ENCODE measurements at places on chromosomes 3 and 15.

- DNase-seq, result peak; percentile 39
Measured at GRCh38 chr15:91855684-91856489, 2.4 kb downstream of the SLCO3A1 start.

DNA sequence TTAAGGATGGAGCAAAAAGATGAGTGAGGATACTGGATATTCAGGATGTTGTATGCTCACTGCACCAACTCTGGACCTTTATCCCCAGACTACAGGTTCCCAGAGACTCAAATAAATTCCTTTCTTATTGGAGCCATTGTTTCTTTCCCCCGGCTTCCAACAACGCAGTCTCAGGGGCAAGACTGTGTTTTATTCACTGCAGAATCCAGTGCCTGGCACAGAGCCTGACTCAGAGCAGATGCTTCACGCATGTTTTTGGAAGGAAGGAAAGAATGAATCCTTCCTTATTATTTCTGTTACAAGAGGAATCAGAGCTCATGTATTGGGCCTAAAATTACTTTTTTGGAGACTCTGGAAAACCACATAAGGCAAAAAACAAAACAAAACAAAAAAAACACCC, 96.0 kb upstream of the VGLL4 start:
- DNase-seq, result no peak

DNA sequence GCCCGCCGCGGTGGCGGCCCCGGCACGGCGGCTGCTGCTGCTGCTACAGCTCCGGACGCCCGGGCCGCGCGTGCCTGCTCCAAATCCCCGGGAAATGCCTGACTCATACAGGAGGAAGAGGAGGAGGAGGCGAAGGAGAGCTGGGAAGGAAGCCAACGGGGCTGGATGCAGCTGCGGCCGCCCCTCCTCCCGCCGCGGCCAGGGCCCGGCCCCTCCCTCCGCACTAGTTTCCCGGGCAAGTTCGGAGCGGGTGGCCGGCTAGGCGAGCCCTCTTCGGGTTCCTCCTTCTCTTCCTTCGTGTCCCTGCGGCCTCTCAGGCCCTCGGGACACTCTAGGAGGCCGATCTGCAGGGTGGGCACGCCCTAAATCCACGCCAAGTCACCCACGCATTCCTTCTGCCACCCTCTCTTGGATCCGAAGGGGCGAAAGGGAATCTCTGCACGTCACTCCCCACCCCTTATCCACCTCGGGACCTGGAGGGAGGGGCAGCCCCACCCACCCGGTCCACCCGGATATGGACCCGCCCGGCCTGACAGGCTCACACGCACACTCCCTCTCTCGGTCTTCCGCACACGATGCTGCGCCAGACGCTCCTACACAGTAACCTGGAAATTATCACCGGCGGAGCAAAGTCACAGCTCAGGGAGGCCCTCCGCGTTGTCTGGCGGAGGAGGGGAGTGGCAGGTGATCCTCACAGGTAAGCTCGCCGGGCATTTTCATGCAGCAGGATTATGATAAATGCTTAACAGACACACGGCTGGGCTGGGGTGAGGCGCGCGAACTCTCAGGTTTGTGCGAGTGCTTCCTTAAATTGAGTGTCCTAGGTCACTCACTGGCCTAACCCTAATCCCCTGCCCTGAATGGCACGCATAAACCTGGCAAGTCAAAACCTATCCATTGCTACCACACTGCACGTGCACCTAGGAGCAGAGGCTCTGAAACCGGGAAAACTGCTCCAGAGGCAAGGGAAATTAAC, at the start of the genes OSBPL10 and ZNF860:
TSS of gene OSBPL10 (minus strand) at position 57 of the 976 bp plus-strand sequence. CDS start 83 bp downstream, outside the sequence.
TSS of gene ZNF860 (plus strand) at position 545 of the 976 bp plus-strand sequence. CDS start 7,330 bp downstream, outside the sequence.
- DNase-seq, result no peak

GRCh38 chr15:76904461-76905012, 603 bp downstream of the SCAPER start:
- DNase-seq, result peak; percentile 7

- no peak for DNase-seq
Measured at GRCh38 chr3:63032881-63033280, 157.7 kb upstream of the CADPS start.

DNA sequence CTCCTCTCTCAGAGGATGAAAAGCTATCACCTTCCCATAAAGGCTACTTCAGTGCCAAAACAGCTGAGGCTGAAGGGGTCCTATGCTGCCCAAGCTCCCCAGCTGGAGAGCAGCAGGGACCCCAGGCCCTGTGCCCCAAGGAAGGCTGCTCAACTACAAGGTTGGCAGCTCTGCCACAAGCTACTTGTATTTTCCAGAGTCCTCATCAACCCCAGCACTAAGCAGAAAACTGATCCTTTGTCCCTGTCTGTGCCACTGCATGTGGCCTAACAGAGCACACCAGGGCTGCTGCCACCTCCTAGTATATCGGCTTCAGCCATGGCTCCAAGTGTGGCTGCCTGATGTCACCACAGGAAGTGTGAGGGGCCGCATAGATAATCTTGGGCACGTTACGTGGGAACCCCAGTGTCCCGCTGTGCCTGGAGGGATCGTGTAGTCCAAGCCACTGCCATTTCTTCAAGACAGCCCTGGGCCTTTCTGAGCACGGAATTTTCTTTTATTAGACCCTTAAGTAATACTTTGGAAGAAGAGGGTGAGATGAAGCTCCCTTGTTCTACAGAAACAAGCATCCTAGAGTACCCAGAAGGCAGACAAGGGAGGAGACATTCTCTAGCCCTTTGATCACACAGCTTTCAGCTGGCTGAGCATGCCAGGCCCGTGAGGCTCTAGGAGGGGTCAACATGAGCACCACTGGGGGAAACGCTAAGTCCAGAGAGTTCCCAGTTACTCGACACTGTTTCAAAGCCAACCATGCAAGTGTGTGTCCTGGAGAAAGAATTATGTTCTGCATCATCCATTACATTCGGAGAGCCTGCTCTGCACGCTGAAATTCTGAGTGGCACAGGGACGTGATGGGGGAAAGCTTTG, 60.7 kb downstream of the CAPN7 start:
- DNase-seq, result no peak

GRCh38 chr3:187995667-187996066, 158.3 kb upstream of the LPP start:
- DNase-seq, result no peak

DNA sequence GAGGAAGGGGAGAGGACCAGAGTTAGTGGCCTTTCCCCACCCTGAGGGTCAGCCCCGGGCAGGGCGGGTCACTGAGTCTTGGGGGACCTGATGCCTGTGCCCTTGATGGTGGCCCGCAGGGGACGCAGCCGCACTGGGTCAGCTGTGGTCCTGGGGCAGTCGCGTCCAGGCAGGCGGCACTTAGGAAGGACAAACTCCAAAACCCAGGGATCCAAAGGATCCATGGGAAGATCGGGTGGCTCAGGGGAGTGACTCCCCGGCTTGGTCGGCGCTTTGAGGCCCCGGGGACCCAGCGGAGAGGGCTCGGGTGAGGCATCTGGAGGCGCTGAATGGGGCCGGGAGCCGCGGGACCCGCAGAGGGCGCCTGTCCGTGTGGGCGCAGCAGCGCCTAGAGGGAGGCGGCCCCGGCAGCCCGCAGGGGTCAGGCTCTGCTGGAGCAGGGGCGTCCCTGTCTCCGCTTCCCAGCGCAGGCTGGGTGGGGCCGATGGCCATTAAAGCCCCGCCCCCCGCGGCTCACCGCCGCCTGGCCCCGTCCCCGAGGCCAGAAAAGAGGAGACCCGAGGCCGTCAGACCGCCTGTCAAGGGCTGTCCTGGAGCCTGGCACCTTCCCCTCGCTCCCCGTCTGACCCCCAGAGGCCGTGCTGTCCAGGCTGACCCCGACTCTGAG, 17.5 kb downstream of the CIDEC start:
- no peak for DNase-seq

DNA sequence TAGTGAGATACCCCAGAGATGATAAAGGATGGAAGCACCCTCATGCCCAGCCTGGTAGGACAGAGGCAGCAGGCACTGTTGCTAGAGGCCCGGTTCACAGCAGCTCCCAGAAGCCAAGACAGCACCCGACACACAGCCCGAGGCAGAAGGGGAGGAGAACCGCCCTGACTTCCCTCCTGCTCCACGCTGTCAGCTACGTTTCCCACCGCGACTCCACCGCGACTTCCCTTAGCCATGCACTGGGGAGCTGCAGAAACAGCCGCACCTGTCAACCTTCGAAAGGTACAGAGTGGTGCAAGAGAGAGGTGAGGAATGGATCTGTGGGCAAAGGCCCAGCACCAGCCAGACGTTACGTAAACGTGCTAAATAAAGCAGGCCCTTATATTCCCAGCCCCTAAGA, 529.2 kb downstream of the GABRG3 start:
- no peak for DNase-seq

DNA sequence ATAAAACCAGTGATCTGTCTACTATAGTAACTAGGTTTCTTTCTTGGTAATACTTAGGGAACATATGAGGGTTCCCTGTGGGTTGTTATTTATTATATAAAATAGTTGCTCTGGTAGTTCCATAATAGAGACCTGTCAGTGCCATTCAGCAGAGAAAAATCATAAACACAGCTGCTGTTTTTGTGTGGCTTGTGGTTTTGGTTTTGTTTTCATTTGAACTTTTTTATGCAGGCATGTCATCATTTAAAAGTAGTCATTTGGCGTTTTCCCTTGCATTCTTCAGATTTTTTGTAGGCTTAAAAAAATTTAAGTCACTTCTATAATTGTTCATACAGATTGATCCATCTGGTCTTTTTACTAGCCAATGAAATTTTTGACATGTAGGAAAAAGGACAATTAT, 47.9 kb downstream of the PIK3CA start:
- no peak for DNase-seq

DNA sequence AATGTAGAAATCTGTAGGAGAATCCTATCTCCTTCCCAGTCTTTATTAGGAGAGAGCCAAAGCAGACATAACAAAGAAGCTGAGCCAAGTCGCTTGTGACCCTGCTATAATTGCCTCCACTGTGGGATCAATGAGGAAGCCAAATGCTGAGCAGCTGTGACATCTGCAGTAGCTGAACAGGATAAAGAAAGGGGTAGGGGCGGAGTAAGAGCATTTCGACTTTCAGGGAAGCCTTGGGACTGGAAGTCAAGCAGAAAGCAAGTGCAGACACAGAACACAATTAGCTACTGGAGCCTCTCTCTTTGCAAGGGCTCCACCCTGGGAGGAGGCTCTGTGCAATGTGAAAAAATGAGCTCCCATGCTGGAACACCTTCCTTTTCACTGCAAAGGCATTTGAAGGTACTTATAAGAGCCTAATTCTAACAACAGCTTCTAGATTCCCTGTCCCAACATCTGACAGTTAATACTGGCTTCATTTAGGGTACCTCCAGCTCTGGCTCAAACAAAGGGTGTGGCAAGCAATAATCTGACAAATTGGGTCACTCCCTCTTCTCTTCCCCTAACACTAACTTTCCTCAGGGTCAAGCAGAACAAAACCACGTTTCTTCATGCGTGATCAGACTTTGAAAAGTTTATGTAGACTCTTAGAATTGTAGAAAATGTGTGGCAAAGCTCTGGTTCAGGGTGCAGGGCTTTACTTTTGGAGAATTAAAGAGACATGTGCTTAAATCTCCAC, 166.4 kb downstream of the CADPS start:
- no peak for DNase-seq

DNA sequence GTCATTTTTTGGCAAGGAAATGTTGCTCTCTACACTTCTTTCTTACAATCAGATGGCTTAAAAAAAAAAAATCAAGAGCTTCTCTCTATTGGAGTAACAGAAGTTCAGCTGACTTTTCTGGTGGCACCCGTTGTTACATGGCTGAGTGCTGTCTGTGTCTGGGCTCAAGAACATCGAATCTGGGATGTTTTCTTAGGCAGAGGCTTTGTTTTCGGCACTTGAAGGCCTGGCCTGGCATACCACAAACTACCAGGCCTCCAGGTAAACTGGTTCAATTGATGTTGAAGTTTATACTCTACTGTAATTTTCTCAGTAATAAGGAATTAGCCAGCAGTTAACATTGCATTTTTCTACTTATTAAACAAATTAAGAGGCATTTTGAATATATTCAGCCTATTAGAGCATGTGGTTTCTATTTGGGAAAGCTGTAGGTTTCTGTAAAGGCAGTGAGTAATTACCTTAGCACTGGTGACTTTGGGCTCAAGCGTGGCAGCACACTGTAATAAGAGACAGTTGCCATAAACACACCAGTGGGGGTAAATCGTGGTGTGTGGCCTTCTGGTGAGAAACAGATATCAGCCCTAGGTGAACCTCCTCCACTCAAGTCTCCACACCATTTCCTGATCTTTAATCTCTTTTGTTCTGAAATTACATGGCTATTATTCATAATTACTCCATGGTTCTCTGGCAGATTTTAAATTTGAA, 544.7 kb downstream of the MECOM start:
- DNase-seq, result no peak

- DNase-seq, result peak; percentile 8
Measured at GRCh38 chr3:31305340-31305739, 227.4 kb upstream of the STT3B start.

DNA sequence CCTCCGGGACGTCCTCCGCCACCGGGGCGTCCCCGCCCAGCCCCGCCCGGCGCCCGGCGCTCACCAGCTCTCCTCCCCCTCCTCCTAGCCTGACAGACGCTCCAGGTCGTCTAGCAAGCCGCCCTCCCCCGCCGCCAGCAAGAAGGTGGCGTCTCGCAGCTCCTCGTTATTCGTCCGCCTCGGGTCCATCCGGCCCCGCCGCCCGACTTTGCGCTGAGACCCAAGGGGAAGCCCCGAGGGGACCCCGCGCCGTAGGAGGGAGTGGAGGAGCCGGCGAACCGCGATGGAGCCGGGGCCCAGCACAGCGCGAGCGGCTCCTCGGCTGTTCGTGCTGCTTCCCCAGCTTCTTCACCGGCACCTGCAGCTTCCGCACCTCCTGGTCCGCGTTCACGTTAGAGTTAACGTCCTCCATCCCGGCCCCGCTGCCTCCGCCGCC, 26.3 kb upstream of the MTHFS start:
- peak; percentile 1 for DNase-seq

- no peak for DNase-seq
Measured at GRCh38 chr15:68380456-68380855, 51.5 kb downstream of the ITGA11 start.

- no peak for DNase-seq
Measured at GRCh38 chr3:151144760-151145159, 58.3 kb downstream of the GPR171 start.
